Muscle of back (tissue), 13 donors: ENCODE measurements at places on chromosomes 7 and 10. TPM values are rescaled to one million over a fixed set of nuclear protein-coding genes. Genes with fewer than 3 reads are reported as not detected.
A peak's percentile ranks its signal among the peaks of the same experiment; 100 is the strongest.

DNA sequence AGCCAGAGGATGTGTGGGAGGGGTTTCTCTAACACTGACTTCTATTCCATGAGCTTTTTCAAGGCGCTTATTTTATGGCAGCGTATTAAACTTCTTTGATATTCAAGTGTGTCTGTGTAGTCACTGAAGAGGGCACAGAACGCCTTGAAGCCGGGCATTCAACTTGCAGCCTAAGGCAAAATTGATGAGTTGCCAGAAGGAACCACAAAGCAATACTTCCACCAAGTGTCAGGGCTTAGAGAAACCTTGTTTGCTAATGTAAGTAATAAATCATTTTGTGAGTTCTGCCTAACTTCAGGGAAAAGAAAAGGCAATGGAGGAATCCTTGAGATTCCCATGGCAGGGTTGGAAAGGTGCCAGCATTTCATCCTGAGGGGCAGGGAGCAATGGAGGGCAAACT lies 163.8 kb downstream of the LCOR start:
- no peak for DNase-seq

DNA sequence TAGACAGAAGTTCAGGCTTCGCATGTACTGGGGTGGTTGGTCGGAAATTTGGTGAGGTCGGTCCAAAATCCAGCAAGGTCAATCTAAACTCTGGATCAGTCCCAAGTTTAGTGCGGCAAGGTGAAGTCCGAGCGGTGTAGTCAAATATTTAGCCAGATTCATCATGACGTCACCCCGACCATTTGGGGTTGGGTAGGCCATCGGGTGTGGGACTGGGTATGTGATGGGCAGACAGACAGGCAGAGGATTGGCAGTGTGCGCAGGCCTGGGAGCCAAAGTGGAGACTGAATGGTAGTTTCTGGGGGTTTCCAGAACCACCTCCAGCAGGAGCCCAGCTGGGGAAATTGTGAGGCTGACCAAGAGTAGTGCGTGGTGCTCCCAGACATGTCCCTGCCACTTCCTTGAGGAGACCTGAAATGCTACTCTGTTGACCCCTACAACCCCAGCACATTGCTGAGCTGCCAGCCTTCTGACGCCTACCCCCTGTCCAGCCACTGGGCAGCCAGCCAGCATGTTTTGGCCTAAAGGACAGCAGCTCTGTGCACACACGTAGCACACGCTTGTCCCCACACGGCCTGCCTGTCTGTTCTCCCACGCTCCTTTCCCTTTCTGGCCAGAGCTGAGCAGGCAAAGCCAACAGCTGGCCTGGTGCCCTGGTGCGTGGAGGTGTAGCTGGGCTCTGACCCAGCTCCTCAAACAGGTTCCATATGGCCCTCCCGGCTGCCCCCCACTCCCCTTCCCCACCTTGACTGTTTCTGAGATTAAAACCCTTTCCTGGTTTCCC lies 55.9 kb downstream of the FAM241B start:
- peak; percentile 72 for DNase-seq

Gene TFPI2
- polyA plus RNA-seq, result 3.6 TPM

DNA sequence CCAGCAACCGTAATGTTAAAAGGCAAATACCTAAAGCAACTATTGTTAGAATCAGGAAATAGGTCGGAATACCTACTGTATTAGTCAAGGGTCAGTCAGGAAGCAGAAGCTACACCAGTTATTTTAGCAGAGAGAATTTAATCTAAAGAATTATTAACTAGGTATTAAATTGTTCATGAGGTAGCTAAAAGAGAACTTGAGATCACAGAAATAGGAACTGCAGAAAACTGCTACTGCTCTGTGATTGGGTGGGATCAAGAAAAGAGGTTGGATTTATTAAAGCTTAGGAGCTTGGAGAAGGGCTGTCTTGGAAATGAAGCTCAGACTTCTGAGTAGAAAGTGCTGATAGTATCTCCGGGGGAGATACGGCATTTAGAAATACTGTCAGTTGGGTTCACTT lies 20.0 kb upstream of the ZNF438 start:
- no peak for DNase-seq

Gene VSTM4
- 41.9 TPM for polyA plus RNA-seq

DNA sequence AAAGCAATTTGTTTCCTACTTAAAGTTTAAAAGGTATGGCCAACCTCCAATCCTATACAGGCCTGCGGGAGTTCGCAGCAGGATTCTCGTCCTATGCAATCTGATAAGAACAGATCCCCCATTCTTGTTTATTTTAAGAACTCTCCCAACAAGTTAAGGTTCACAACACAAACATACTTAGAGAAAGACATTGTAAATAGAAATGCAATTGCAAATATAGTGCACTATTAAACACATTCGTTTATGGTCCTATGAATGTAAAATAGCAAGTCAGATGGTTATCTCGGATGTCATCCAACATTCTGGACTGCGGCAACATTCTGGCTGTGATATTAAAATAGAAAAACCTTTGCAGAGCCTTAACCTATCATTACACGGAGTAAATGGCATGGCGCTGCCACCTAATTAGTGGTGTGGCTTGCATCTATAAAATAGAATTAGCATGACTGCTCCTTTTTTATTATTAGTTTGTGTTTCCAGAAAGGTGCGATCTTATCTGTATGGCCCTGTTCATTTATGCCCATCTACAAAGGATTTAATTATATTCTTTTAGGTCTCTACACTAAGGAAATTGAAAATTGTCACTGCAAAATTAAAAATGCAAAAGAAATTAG lies 37.0 kb downstream of the BEND7 start:
- no peak for DNase-seq

DNA sequence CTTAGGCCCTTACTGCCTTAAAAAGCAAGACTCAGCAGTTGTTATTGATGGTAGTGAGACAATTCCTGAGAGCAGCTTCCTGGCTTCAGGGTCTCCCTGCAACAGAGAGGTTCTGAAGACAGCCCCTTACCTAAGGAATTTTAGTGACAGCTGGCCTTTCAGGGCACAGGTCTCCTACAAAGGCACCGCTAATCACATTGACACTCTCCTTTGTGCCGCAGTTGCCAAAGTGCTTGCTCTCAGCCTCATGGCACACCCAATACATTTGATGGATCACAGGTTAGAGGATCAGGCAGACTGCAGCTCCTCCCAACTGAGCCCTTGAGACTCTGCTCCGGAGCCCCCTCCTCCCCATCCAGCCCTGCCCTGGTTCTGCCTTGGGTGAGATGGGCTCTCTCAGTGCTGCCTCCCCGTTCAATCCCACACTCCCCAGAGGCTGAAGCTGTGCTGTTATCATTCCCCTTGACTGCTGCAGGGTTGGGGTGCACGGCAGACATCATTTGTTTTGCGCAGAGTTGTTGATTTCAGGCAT lies 198.2 kb downstream of the EMX2 start:
- DNase-seq, result no peak

GRCh38 chr10:31401287-31401686 lies 82.3 kb downstream of the ZEB1 start:
- no peak for DNase-seq

Gene BTBD16
- 0.15 TPM for polyA plus RNA-seq

DNA sequence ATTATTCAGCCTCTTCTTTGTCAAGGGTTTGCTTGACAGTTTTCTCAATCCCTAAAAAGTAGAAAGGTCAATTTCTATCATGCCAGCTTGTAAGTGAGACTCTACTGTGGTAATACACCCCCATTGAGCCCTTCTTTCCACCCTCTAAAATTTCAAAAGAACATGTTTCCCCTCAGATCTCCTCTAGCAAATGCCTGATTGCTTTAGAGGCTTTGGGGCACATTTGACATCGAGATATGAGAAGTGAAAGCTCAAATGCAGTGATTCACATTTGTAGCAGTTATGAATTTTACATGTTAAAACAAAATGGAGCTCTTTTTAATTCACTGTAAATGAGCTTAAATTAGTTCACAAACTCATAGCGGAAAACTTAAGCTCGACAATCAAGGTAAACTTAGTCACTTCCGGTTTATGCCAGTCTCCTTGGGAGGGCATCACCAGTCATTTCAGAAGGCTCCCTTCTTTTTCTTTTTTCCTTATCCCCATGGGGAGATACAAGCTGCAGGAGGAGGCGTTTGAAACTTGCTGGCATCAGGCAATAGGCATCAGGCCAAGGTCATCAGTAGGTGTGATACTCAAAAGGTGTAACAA lies 55.3 kb upstream of the ADO start:
- no peak for DNase-seq

DNA sequence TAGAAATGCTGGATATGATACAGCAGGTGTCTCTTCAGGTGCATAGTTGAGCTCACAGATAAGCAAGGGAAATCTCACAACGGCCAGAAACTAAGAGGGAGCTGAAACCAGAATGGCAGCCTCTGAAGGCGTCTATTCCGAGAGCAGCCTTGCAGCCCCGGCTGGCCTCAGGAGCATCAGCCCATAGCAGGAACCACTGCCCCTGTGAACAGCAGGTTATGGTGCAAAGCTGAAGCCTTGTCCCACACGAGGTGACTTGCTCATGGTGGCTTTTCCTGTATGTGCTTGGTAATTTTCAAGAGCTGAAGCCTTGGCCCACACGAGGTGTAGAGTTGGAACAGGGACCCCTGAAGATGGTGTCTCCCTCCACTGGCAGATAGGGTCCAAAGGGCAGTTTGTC lies 33.2 kb downstream of the BNIP3 start:
- DNase-seq, result no peak

Gene SMKR1
- polyA plus RNA-seq, result 0.57 TPM

Gene DOCK1
- polyA plus RNA-seq, result 30.9 TPM

GRCh38 chr10:56068040-56068439 lies 293.0 kb downstream of the ZWINT start:
- no peak for DNase-seq

- no peak for DNase-seq
Observed at GRCh38 chr10:86292462-86293395, 73.9 kb downstream of the GRID1 start.

- DNase-seq, result no peak
Observed at GRCh38 chr7:99461221-99461620, 4.7 kb downstream of the ATP5MF start.
